Right kidney (tissue), 9 donors: ENCODE measurements at places on chromosomes 4 and X.

DNA sequence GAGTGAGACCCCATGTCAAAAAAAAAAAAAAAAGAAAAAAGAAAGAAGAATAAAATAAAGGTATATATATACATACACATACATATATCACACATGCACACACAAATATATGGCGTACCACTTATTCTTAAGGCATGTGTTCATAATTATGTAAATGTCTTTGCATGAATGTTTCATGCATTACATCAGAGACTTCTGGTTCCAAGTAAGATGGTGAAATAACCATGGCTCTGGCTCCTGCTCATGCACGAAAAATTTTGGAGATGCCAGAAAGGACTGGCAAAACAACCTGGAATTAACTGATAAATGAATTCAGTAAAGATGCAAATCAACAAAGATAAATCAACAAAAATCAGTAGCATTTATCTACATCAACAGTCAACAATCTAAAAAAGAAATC is 19.7 kb upstream of the FHIP1A start:
- no peak for DNase-seq

DNA sequence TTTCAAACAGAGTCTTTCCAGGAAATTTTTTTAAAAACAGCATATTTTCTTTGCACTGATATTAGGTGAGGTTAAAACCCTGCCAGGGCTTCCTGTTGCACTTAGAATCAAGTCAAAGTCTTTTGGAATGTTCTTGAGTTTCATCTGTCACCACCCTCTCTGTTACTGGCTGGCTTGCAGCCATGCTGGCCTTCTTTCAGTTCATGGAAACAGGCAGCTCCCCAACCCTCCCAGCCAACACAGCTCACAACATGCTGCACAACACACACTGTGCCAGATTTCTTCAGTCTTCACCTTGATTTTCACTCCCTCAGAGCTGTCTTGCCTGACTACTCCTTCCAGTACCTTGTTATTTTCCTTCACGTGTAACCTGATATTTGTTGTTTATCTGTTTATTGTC is 129.5 kb downstream of the KCNIP4 start:
- no peak for DNase-seq

GRCh38 chr4:7134737-7135388 is 57.5 kb upstream of the SORCS2 start:
- DNase-seq = no peak

DNA sequence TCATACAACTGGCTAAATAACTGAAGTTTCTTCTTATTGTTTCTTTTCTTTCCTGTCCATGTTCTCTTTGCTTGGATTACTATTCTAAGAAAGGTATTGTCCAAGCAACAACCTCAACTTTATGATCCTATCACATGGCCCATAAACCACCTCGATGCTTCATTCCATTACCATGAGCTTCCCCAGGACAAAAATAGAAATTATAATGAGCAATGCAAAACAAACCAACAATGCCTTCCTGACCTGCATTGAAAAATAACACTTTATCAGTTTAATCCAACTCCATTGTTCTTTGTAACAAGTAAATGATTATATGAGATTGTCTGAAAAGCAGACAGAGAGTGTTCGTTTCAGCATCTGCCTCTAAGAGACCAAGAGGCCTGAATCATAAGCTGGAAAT is 148.8 kb downstream of the HS6ST2 start:
- no peak for DNase-seq

GRCh38 chr4:112075129-112075753 is 70.0 kb upstream of the FAM241A start:
- peak; percentile 9 for DNase-seq

DNA sequence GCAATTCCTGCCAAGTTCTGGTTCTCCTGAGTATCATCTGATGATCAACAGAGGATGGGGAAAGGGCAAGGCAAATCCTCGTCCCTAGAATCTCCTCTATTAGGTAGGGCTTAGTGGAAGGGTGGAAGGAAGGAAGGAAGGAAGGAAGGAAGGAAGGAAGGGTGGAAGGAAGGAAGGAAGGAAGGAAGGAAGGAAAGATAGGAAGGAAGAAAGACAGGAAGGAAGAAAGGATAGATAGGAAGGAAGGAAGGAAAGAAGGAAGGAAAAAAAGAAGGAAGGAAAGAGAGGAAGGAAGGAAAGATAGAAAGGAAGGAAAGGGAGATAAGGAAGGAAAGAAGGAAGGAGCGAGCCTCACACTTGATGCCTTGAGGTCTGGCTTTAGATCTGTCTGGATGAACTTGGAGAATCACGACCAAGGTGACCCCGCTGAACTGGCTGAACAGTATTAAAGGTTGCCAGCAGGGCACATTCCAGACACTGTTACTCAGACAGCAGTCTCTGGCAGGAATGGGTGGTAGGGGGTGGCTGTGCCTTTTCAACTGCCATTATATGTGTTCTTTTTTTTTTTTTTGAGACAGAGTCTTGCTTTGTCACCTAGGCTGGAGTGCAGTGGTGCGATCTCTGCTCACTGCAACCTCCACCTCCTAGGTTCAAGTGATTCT is 57.1 kb downstream of the MAP7D2 start:
- no peak for DNase-seq

- no peak for DNase-seq
Observed at GRCh38 chr4:108393890-108394472, 225.2 kb upstream of the LEF1 start.

DNA sequence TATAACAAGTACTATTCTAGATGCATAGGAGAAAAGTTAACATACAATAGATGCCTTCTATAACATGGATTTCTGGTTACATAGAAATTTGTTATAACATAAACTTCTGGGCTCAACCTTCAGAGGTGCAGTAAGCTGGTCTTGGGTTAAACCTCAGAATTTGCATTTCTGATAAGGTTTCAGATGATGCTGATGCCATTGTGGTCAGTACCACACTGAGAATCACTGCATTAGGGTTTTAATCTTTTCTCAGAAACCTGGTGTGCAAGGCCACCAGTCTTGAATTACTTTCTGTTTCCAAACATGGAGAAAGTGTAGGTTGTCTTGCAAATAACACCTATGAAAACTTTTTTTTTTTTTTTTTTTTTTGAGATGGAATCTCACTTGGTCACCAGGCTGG is 146.2 kb downstream of the SPOCK3 start:
- DNase-seq = no peak
